COLO829 (cell line): ENCODE measurements at places on chromosomes 7 and 10.
A peak's percentile ranks its signal among the peaks of the same experiment; 100 is the strongest.

DNA sequence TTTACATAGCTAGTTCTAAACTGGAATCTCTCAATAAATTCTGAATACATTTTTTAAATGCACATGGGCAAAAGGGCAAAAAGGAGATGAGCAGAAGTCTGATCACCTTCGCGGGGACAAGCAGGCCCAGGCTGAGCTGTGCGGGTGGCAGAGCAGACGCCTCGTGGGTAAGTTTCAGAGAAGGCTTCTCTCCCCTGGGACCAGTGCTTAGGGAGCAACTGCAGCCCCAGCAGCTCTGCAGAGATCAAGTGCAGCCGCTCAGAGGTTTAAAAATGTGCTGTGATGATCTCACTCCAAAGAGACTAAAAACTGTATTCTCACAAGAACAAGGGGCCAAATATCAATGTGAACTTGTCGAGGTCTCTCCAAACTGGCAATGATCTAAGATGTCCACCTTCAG, 264.3 kb upstream of the RNF32 start:
- no peak for DNase-seq

- DNase-seq = no peak
These were observed 141.9 kb upstream of the MKI67 start for GRCh38 chr10:128268015-128268722.

DNA sequence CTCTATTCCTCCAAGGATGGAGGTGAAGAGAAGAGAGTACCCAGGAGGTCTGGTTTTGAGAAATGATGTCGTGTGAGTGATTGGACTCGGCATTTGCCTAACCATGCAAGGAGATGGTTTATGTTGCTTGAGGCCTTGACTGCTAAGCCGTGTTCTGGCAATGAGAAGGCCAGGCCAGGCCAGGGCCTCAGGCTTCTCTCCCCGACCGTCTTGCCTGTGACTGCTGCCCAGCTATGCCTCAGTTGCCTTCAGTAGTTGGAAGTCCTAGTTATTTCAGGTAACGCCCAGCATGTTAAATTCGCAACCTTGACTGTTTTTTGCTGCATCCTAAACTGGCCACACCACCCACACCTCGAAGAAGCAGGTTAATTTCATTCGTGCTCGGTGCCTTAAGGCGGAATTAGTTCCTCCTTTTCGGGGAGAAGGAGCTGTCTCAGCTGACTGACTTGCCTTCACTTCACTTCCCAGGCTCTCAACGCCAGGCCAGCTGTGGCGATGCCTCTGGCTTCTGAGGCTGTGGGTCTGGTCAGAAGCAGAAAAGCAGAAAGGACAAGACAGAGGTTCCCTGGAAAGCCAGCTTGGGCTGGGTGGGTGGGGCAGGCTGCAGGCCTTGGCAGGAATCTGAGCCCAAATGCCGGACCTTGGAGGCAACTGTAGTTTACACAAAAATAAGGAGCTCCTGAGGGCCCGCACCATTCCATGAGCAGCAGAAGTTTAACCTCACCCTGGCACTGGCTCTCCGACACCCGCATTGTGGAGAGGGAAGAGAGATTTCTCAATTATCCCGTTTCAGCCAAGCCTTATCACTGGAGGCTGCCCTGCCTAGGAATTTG, 61.9 kb upstream of the SAMD8 start:
- DNase-seq = no peak

- no peak for DNase-seq
These were observed 21.7 kb upstream of the NCAPG2 start for GRCh38 chr7:158726277-158726807.

- no peak for DNase-seq
These were observed 67.5 kb downstream of the PFKFB3 start for GRCh38 chr10:6269953-6270867.

- peak; percentile 38 for DNase-seq
These were observed 316.0 kb downstream of the AGMO start for GRCh38 chr7:15245831-15246230.

DNA sequence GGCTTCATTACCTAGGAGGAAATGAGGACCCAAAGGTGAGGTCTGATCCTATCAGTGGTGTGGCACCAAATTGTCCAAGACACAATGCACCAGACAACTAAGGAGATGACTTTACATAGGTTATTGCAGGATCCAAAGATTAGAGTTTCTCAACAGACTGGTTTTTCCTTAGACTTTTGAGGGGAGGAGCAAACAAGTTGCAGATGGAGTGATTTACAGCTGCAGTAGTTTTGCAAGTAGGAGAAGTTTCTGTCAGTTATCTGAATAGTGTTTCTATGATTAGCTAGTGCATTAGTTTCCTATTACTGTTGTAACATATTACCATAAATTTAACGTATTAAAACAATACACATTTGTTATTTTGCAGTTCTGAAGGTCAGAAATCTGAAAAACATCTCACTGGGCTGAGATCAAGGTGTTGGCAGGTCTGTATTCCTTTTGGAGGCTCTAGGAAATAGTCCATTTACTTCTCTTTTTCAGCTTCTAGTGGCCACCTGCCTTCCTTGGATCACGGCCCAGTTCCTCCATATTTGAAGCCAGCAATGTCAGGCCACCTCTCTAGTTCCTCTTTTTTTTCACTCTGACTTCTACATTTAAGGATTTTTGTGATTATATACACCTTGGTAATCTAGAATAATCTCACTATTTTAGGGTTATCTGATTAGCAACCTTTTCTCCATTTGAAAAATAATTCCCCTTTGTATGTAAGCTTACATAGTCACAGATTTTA, 994.9 kb downstream of the REEP3 start:
- DNase-seq = no peak

GRCh38 chr7:132443761-132444520, 132.3 kb downstream of the PLXNA4 start:
- DNase-seq = no peak

- no peak for DNase-seq
These were observed 2.4 kb downstream of the CCT6A start for GRCh38 chr7:56053993-56054392.

GRCh38 chr7:105978035-105978434, 15.0 kb downstream of the CDHR3 start:
- no peak for DNase-seq

- DNase-seq = no peak
These were observed 217.9 kb downstream of the SFMBT2 start for GRCh38 chr10:7192831-7193361.

DNA sequence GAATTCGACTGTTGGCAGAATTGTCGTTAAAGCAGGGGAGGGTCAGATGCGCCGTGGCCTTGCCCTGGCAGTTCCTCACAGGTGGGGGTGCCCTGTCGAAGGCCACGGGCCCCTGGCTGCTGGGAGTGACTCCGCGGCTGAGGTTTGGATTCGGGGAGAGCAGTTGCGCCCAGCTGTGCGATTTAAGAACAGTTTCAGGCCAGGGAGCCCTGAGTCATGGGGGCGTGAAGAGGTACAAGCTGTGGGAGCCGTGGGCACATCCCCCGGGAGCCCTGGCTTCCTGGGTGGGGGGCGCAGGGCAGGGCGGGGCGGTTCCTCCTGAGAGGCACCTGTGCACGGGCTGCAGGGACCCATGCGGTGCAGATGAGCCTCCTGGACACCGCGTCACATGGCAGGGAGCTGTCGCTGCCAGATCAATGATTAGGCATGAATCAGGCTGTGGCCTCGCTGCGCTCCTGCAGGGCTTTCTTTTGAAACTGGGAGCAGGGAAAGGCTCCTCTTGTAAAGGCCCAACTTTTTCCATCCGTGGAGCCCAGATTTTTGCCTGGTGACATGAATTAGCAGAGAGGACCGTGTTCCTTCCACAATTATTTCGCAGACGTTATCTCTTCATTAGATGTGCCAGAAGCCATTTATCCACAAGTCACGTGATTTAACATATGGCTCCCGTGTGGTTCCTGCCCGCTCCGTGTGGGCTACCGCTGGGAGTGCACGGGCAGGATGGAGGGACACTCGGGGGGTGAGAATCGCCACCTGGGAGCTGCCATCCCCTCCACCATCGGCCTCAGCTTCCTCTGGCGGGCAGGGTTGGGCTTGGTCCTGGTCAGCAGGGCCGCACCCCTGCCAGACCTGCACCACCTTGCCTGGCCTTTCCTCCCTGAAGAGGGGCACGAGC, 918 bp downstream of the PWWP2B start:
- DNase-seq = no peak

DNA sequence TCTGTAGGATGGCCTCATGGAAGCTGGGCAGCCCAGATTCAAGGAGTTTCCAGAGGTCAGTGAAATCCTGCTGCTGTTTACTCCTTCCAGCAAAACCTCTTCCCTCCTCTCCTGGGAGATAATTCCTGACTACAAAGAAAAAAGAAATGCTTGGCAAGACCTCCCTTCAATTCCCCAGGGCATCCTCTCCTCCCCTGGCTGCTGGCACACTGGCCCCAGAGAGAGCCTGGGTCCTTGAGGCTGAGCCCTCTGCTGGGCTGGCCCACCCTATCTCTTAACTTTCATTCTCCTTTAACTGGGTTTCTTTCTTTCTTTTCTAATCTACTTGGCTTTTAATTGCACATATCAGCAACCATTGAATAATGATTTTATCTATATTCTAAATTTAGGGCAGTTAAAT, 7.7 kb downstream of the DRGX start:
- no peak for DNase-seq

DNA sequence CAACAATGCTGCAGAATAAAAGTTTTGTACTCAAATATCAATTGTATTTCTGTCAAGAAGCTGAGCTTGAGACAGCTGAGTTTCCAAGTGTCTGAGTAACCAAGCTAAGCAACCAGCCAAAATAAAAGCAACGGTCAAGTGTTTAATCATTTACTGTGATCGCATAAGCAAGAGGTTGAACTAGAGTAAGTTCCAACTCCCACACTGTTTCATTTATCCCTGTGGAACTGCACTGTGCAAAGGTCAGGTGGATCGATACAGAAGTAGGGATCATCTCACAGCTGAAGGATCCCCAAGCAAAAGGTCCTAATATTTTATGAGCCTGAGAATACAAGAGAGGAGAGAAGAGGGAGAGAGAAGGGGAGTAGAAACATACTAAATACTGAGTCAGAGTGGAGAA, 21.4 kb downstream of the OR2A14 start:
- DNase-seq = no peak

DNA sequence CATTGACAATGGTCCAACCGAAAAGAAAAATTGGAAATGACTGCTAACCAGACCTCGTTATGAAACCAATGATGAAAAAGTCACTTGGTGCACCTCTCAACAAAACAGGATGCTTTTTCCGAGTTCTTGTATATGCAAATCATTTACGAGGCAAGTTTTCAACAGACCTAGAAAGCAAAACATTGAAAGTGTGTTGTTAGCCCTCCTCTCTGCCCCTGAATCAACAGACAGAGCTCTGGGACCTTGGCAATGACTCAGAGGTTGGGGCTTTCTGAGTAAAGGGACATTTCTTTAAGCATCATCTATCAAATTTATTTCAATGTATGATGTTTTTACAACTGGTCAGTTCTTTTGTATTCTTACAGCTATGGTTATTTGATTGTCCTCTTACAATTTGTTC, 16.3 kb upstream of the DKK1 start:
- no peak for DNase-seq

DNA sequence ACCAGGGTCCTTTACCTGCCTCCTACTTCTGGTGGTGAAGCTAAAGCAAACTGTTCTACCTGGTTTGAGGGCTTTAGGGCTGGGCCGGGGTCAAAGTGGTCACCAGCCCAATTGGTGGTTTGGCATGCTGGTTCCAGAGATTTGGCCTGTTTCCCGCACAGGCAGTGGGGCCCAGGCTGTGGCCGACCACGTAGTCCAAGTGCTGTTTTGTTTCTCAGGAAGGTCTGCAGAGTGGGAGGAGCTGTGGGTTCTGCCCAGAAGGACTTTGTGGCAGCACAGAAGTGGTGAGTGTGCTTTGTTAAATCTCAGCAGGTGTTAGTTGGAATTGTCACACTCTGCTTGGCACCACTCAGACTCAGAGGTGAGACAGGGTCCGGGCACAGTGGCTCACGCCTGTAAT, 85.8 kb downstream of the MKX start:
- DNase-seq = no peak

GRCh38 chr10:88114368-88114767, 250.9 kb downstream of the PTEN start:
- DNase-seq = peak; percentile 28

DNA sequence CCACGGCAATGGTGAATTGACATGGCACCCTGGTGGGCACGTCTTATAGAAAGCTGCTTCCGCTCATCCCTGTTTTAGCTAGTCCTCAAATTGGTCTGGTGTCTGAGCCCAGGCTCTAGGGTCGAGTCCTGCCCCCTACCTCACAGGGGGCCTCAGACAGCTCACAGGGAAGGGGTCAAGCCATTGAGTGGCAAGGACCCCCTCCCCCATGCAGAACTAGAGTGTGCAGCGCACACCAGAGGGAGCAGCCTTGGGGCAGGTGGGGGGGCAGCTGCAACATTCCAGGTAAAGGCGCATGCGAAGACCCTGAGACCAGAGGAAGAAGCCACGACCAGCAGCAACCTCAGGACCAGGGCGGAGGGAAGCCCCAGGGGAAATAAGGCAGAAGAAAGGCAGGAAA, 240.4 kb upstream of the PPP2R2D start:
- DNase-seq = no peak

DNA sequence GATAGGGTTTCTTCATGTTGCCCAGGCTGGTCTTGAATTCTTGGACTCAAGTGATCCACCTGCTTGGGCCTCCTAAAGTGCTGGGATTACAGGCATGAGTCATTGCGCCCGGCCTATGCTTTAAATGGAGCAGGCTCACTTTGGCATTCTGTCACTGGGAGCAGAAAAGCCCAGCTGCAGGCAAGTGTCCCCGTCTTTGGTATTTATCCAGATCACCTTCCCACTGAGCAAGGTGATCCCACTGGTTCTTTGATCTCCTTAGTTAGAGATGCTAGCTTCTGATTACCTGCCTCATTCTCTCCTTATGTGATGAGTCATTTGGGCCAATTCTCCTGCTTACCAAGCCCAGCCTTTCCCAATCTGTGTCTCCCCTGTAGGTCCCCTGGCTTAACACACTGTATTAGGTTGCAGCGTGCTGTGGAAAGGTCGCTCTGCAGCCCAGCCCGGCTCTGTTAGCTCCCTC, 39.3 kb downstream of the SPDYE5 start:
- no peak for DNase-seq

GRCh38 chr7:45324683-45325237, 167.2 kb downstream of the RAMP3 start:
- no peak for DNase-seq

DNA sequence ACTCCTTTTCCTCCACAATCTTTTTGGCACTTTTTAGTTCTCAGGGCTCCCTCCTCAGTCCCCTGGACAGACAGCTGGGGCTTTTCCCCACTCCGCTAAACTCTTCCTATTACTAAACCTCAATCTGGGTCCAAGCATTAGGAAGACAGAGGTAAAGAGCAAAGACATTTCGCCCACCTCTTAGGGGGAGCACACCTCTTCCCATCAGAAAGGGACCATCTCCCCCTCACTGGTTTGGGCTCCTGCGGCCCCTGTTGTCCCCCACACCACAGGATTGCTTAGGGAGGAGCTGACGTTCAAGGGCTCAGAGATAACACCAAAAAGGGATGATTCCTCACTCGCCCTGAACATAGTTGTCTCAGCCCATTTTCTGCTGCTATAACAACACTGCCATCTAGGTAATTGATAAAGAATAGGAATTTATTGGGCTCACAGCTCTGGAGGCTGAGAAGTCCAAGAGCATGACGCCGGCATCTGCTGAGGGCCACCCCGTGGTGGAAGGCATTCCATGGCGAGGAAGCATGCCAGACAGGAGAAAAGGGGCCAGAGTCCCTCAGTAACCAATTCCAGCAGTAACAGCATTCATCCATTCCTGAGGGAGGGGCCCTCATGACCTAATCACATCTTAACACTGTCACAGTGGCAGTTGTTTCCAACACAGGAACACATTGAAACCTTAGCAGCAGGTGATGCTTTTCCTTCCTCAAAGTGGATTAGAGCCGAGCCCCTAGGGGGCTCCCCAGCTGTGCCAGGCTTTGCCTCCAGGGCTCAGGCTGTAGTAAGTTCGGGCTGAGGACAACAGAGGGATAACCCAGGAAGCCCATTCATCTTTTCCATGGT, 209.6 kb downstream of the EBF3 start:
- no peak for DNase-seq

- no peak for DNase-seq
These were observed 73.2 kb upstream of the ST8SIA6 start for GRCh38 chr10:17527514-17528146.
